ENCODE measurements at places on chromosomes 3 and 15.

GRCh38 chr15:89797678-89798201 lies 16.9 kb downstream of the ANPEP start:
- DNase-seq = no peak

DNA sequence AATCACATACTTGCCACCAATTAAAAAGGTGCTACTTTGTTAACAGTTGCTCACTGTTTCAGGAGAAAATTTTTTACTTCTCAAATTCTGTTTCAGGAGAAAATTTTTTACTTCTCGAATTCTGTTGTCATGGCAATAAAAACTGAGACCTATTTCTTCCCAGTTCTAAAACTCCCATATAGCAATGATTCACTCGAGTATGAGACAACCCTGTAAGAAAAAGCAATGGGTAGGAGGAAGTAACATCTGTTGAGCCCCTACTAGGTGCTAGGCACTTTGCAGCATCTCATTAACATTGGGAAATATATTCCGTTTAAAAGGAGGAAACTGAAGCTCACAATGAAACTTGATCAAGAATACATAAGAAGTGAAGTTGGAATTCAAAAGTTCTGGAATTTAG lies 35.1 kb upstream of the IGSF11 start:
- no peak for DNase-seq

DNA sequence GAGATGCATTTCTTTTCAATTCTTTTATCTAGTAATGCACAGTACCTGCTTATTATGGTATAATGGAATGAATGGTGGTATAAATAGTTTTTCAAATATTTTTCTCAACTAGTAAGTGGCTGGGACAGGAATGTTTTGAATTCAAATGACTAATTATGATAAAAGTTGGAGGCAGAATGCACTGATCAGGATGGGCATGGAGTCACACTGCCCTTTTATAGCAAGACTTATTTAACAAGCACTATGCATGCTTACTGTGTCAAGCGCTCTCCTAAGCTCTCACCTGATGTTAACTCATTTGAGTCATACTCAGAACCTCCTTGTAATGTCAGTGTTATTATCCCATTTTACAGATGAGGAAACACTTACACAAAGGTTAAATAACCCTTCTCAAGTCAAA lies 221.8 kb downstream of the FEZF2 start:
- DNase-seq = no peak

DNA sequence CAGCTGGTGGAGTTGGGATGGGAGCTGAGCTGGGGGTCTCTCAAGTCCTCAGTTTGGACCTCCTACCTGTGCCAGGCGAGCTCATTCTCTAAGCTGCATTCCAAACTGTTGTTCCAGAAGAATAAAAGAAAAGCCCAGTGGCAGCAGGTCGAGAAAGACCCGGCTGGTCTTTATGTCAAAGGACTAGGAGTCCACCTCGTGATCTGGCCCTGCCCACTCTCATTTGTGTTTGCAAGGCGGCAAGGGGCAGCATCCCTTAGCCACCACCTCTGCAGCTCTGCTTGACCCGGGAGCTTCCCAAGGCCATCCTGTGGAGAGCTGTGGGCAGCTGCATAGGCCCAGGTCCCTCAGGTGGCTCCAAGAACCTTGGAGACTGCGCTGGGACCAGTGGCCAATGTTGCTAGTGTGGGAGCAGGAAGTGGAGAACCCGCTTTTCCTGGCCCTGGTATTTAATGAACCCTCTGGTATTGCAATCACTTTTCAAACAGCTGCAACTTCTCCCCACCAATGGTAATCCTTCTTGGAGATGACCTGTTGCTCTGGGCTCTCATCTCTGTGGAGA lies 30.9 kb downstream of the KY start:
- DNase-seq = no peak

GRCh38 chr15:95565690-95566089 lies 764.8 kb upstream of the NR2F2 start:
- DNase-seq = no peak

- DNase-seq = no peak
Measured at GRCh38 chr15:33581032-33581431, 270.3 kb downstream of the RYR3 start.

GRCh38 chr15:39942753-39943150 lies 8.8 kb downstream of the EIF2AK4 start:
- DNase-seq = no peak

All from activated T-cell treated with anti-CD3 and anti-CD28 coated beads, Interleukin-2, amount 50 U/mL, for 1 hour (primary cell).